NCI-H1092 (cell line): ENCODE measurements at places on chromosomes 1 and 21.
A peak's percentile ranks its signal among the peaks of the same experiment; 100 is the strongest.

GRCh38 chr1:170932236-170932635 is 3.1 kb upstream of the MROH9 start:
- DNase-seq, result no peak

DNA sequence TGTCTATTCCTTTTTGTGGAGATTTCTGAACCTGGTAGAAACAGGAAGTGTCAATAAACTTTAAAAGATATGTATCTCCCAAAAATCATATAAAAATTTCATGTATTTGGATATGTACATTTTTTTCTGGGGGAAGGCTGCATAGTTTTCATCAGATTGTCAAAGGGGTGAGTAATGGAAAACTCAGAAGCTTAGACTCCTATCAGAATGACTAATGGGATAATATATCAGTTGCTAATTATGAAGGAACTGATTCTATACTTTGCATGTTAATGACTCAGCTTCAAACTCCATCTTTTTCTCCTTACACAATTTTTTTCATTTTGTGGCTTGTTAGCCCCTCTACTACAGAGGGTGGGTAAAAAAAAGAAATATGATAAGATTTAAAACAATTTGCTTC is 55.9 kb downstream of the GON4L start:
- no peak for DNase-seq

DNA sequence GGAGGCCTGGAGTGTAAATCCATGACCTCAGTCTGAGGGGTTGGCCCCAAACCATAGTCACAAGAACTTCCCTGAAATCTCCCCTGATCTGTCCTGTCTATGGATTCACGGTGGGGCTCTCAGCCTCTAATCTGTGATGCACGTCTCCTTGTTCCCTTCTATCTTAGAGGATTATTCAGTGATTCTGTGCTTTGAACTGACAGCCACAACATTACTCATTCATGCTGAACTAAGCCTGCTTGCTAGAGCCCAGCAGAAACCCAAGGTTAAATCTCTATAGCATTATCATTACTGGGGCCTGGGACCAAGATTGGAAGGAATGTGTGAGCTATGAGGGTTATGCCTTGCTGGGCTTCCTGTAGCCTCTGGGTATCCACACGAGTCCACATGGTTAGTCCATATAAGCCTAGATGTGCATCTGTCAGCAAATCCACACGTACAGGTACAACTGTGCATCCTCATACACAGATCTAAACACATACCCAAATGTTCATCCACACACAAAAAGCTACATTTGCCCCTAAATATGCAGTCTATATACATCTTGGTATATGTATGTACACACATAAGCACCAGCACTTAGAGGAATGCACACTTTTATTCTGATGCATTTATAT is 22.4 kb upstream of the MAGOH start:
- DNase-seq, result no peak

DNA sequence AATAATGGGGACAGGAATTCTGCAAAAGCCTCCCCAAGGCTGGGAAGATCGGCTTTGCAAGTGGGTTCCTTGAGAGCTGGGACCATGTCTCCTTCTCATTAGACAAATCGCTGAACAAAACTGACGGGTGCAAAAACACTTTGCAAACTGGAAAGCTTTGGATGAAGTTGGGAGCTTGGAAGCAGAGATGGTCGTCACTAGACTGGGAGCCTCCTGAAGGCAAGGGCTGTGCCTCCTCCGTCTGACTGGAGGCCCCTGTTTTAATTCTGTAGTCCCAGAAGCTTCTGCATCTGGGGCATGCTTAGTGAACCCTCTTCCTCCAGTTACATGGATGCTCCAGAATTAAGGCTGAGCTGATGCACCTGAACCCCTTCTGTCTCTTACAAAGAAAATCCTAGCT is 82.3 kb upstream of the IFFO2 start:
- DNase-seq, result no peak

DNA sequence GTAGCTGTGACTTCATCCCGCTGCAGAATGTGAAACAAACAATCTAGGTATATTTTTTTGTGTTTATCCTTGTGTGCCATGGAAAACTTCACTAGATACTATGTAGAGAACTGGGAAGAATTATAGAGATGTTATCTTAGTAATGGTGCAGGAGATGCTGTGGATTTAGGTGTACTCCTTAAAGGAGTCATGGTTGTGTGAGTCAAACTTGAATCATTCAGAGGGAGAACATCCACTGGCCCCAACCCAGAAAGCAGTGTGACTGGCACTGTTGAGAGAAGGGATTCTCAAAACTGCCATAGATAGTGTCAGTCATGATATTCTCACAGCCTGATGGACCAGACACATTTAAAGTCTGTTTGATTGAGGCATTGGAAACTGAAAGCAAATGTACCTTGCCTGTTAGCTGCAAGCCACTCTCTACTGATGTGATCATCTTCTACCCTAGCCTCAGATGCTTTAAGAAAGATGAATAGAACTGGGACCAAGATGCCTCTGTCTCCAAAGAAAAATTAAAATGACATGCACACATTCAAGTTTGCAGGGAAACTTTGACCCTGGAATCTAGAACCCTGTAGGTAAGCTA is 754.6 kb downstream of the MRPL39 start:
- DNase-seq, result no peak

GRCh38 chr1:15046487-15047165 is 106.9 kb upstream of the TMEM51 start:
- DNase-seq, result peak; percentile 52

DNA sequence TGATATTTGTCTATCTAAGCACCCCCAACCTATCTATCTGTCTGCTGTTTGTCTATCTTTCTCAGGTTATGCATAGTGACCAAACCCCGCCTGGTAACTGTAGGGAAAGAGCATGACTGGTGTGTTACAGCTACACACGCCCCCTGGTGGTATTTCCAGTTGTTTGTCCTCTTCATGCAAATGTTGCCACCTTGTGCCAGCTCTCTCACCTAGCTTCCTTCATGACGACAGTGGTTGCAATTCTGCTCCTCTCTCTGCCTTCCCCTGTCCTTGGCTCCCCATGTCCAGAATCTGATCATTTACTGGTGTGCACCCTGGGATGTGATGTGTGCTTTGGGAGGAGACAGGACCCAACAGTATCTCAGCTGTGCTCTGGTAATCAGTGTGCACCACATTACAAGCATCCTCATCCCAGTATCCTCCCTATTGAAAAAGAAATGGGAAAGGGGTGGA is 8.1 kb upstream of the INKA2 start:
- DNase-seq, result peak; percentile 26

- DNase-seq, result no peak
Measured at GRCh38 chr1:11842154-11843041, 5.2 kb downstream of the NPPA start.

DNA sequence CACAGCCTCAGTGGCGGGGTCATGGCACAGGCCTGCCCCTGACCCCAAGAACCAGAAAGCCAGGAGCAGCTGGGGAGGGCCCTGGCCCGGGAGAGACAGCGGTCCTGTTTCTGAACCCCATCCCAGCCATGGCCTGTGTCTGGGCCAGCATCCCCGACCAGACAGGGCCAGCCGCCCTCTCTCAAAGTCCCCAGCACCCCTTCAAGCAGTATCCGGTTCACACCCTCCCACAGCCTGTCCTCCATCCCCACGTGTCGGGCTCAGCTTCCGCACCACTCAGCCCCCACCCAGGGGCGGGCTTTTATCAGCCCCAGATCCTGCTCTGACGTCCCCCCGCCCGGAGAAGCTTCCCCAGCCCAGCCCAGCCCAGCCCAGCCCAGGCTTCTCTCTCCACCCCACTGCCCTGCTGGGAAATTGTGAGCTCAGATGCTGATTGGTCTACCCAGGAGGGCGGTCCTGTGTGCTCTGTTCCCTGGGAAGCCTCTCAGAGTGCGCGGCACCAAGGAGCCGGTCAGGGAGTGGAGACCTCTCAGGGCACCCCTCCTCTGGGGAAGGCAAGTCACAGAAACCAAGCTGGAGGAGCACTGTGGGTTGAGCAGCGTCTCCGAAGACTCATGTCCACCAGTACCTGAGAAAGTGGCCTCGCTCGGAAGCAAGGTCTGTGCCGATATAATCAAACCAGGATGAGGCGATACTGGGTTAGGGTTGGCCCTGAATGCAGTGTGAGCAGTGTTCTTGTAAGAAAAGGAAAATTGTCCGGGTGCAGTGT is 4.7 kb upstream of the FAAP20 start:
- DNase-seq, result no peak

DNA sequence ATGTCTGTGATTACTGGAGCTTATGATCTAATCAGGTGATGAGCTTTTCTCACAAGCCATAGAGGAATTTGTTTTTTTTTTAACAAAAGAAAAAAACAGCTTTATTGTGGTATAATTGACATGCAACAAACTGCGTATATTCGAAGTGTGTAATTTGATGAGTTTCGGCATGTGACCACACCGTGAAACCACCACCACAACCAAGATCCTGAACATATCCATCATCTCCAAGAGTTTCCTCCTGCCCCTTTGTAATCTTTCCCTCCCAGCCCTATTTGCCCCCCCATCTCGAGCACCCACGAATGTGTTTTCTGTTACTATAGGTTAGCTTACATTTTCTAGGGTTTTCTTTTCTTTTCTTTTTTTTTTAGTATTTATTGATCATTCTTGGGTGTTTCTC is 4.7 kb downstream of the PGBD2 start:
- no peak for DNase-seq

DNA sequence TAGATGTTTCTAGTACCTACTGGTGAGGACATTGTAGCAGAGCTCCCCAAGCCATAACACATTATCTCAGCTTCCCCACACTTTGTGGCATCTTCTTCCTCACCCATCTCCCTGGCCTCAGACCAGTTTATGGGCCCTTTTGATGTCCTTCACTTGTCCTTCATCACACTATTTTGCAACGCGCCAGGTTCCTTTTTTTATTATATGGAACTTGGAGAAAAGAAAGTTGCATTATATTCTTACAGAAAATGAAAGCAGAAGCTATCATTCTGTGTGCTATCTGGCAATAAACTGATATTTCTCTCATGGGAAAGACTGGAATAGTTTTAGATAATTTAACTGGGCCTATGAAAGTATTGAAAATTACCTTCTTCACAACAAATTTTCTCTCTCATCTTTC is 196.9 kb upstream of the ETV3 start:
- DNase-seq, result no peak

- DNase-seq, result peak; percentile 6
Measured at GRCh38 chr1:236425031-236425663, 31.1 kb downstream of the EDARADD start.

DNA sequence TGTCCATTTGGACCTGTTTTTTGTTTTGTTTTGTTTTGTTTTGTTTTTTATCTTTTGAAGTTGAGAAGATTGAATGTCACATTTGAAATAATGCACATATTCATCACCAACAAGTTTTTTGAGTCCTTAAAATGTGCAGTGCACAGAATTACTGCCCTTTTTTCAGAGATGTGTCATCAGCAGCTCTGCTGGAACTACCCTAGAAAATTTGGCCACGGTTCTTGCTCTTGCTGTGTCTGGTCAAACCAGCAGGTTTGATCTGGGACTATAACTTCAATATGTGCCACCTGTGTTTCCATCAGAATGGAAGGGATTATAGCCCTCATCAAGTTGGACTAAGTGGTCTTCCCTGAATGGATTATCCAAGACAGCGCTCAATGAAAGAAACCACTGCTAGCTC is 24.1 kb upstream of the CNN3 start:
- no peak for DNase-seq

DNA sequence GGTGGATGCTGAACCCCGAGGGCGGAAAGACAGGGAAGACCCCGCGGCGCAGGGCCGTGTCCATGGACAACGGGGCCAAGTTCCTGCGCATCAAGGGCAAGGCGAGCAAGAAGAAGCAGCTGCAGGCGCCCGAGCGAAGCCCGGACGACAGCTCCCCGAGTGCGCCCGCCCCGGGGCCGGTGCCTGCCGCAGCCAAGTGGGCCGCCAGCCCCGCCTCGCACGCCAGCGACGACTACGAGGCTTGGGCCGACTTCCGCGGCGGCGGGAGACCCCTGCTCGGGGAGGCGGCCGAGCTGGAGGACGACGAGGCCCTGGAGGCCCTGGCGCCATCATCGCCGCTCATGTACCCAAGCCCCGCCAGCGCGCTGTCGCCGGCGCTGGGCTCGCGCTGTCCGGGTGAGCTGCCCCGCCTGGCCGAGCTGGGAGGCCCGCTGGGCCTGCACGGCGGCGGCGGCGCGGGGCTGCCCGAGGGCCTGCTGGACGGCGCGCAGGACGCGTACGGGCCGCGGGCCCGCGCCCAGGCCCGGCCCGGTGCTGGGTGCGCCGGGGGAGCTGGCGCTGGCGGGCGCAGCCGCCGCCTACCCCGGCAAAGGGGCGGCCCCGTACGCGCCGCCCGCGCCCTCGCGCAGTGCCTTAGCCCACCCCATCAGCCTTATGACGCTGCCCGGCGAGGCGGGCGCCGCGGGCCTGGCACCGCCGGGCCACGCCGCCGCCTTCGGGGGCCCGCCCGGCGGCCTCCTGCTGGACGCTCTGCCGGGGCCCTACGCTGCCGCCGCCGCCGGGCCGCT is 20.7 kb downstream of the FOXO6 start:
- DNase-seq, result no peak

- no peak for DNase-seq
Measured at GRCh38 chr1:20496241-20496661, 10.2 kb upstream of the CAMK2N1 start.

- DNase-seq, result no peak
Measured at GRCh38 chr1:195472291-195472690, 1135.9 kb downstream of the KCNT2 start.

- DNase-seq, result no peak
Measured at GRCh38 chr1:217138173-217138765, 415.0 kb upstream of the ESRRG start.

- no peak for DNase-seq
Measured at GRCh38 chr1:98766255-98766654, 104.7 kb downstream of the SNX7 start.

GRCh38 chr1:38059635-38060250 is 13.2 kb upstream of the POU3F1 start:
- no peak for DNase-seq

DNA sequence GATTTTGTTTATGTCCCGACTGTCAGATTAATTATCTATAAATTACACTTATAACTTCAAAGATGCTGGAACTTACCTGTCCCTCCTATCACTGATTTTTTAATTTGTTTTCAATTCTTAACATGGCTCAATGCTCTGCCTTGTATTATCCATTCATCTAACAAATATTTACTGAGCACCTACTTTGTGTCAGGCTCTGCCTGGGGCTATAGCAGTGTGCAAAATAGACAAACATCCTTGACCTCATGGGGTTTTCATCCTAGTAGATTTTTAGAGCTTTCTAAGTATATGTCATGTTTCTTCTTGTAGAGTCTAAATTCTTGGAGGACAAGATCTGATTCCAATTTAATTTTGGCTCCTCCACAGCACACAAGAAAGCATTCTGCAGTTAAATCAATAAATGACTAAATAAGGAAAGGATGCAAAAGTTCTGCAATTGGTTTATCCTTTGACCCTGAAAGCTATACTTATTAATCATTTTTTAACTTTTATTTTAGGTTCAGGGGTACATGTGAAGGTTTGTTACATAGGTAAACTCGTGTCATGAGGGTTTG is 10.8 kb upstream of the SMYD2 start:
- no peak for DNase-seq
